ENCODE measurements at places on chromosomes 16 and 17.

GRCh38 chr16:67713647-67714273, 5.4 kb downstream of the GFOD2 start:
- DNase-seq = no peak

GRCh38 chr17:78214706-78215061, 631 bp downstream of the BIRC5 start:
- no peak for DNase-seq

DNA sequence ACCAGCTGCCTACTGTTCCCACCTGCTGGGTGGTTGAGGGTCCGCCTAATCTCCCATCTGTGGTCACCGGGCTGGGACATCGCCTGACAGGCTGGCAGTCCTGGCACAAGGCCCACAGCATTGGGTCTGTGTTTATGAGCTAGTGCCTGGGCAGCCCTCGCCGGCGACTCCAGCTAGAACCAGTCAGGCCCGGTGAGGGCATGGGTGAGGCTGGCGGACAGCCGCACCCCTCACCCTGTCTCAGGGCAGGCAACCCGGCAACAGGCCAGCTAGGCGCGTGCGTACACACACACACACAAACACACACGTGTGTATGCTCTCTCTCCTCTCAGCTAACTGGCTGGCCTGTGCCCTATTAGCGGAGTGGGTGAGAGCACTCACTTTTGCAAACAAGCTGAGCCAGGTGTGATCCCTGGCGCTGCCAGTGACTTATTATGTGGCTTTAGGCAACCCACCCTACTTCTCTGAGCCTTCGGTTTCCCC, 10.4 kb downstream of the HSD11B2 start:
- no peak for DNase-seq

DNA sequence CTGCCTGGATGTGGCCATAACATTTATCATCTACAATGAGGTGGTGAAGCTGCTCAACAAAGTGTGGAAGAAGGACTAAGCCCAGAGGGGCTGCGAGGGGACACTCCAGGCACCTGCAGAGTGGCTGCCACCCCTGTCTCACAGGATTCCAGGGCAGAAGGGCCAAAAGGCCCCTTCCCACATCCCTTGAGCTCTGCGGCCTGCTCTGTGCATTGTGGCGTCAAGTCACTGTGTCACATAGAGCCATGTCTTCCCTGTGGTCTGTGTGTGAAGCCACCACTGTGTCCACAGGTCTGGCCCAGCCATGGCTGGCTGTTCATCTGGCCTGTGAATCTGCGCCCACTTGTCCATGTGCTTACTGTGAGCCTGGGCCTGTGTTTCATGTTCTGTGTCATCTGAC, 1714.6 kb downstream of the TP53TG3F start:
- DNase-seq = no peak

DNA sequence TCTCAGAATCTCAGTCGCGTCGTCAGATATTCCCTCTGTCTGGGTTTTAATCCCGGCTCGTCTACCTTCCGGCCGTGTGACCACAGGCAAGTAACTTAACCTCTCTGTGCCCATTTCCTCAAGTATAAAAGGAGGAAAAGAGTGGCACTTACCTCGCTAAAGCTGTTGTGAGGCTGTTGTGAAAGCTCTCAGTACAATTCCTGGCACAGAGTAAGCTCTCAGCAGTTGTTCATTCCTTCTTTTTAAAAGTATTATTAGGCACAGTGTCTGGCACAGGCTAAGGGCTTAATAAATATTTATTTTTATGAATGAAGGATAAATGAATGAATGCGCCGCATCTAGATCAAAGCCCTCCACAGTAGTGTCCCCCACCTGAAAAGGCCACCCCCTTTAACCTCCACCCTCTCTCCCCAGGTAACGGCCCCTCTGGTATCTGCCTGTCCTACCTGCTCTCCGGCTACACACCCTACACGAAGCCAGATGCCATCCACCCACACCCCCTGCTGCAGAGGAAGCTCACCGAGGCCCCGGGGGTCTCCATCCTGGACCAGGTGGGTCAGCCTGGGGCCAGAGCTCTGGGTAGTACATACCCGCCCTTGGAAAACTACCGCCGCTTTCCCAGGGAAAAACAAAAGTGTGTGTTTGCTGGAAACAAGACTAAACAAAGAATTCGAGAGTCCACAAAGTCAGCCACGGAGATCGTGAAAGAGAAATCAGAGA, 6.0 kb downstream of the OSGIN1 start:
- DNase-seq = no peak

All from SIG-M5 (cell line).